ENCODE measurements at places on chromosomes 12 and 14.

DNA sequence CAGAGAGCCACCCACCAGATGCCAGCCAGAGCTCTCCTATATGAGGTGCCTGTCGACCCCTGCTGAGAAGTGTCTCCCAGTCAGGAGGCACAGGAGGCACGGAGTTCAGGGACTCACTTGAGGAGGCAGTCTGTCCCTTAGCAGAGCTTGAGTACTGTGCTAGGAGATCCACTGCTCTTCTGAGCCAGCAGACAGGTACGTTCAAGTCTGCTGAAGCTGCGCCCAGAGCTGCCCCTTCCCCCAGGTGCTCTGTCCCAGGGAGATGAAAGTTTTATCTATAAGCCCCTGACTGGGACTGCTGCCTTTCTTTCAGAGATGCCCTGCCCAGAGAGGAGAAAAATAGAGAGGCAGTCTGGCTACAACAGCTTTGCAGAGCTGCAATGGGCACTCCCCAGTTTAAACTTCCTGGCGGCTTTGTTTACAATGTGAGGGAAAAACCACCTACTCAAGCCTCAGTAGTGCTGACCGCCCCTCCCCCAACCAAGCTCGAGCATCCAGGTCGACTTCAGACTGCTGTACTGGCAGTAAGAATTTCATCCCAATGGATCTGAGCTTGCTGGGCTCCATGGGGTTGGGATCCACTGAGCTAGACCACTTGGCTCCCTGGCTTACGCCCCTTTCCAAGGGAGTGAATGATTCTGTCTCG, 146.7 kb upstream of the USP15 start:
- DNase-seq: no peak

DNA sequence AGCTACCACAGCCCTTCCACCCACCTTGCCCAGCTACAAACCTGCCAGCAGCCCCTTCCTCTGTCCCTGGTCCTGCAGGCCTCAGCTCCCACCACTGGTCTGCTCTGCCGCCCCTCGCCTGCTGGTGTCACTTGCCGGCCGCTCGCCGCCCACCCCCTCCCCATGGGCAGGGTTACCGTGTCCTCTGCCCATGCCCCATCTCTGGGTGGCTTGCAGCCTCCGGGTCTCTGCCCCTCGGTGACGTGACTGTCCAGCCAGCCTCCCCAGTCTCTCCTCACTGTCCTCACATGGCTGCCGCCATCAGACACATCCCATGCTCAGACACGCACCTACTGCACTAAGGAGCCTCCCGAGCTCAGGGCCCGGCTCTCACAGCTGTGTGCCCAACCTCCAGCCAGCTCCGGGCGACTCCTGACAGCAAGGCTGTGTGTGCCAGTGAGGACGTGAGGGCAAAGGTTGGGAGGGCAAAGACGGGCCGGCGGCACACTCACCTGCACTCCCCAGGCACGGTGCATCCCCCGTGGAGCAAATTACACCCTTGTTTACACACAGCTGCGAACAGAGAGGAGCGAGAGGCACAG, 13.4 kb downstream of the JAG2 start:
- no peak for DNase-seq

DNA sequence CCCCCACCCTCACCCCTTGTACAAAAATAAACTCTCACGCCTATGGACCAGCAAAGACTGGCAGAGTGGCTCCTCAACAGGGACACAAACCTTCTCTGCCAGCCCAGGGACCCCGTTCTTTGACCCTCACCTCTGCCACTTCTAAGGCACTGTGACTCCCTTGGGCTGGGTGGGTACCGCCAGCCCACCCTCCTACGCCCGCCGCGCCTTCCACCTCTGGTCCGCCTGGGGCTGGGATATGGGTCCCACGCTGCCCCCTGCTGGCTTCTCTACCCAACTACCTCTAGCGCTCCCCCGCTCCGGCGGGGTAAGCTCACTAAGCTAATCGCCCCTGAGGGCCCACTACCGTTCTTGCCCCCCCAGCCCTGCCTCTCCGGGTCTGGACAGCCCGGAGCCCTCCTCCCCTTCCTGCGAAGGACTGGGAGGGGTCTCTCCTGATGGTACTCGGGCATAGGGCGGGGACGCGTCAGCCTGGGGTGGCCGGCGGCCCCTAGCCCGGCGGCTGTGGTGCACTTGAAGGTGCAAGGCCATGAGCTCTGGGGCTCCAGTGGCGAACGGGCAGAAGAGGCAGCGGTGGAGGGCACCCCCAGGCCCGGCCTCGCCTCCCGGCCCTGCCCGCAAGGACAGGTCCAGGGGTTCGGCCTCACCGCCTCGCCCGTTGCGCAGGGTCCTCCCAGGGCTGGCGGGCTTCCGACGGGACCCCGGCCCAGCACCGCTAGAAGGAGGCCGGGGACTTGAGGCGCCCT, 8.1 kb downstream of the ZNF219 start:
- DNase-seq: no peak

GRCh38 chr14:72463291-72463866, 430.5 kb downstream of the DPF3 start:
- peak; percentile 59 for DNase-seq

DNA sequence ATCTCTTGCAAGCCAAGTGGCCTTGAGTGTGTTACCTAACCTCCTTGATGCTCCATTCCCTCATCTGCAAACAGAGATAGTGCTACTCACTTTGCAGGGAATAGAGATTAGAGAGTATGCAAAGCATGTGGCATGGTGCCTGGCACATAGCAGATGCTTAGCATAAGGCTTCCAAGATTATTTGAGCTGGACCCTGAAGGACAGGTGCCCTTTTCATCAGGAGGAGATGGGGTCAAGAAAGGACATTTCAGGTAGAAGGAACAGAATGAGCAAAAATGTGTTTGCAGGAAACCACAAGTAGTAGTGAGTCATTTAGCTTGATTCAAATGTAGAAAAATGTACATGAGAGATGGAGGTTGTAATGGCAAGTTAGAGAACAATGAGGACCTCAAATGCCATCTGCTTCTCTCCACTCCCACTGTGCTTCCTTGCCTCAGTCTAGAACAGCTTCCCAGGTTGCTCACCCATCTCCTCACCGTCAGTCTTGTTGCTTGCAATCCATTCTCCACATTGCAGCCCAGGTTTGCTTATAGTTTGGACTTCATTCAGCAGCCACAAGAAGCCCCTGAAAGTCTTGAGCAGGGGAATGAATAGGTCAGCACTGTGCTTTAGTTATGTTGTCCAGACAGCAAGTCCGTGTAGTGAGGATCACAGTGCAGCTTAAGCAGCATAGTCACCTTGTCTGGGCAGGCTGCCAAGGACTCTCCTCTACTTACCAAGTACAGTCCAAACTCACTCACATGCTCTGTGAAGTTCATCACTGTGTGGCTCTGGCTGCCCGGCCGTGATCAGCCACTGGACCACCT, 536.3 kb upstream of the CCDC196 start:
- DNase-seq: peak; percentile 9

GRCh38 chr12:45168976-45169375, 46.9 kb upstream of the ANO6 start:
- no peak for DNase-seq

DNA sequence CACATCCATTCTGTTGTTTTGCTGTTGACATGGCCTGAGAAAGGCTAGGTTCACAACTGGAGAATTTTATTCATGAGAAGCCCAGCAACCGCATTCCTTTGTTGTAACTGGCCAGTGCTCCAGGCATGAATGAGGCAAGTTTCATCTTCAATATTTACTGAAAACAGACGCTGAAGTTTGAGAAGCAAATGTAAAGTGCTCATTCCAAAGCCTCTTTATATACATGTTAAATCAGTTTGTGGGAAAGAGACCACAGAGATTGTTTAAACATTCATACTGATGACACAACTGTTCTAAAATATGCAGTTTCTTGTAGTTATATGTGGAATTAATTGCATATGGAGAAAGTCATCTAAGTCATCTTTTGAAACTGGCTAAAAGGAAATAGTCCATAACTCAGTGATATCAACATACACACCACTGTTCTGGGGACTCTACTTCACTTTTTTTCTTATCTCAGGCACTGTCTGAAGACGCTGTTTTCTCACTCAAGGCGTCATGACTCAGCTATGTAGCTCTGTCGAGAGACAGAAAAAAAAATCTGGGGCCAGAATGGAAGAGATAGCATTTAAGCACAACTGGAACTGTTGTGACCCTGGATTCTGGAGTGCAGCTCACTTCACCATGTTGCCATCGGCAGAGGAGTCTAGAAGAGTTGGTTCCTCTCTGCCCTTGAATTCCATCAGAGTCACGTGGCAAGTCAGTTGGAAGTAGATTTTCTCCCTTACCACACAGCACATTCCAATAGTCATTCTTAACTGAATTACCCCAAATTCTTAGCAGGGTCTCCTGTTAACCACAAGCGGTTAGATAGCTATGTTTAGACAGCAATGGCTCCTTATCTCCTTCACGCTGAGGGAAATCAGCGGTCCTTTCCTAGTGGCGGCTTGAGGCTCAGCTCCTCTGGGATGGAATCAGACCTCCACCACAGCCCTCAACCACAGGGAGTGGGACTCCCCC, 258.4 kb upstream of the HMGA2 start:
- DNase-seq: peak; percentile 98

DNA sequence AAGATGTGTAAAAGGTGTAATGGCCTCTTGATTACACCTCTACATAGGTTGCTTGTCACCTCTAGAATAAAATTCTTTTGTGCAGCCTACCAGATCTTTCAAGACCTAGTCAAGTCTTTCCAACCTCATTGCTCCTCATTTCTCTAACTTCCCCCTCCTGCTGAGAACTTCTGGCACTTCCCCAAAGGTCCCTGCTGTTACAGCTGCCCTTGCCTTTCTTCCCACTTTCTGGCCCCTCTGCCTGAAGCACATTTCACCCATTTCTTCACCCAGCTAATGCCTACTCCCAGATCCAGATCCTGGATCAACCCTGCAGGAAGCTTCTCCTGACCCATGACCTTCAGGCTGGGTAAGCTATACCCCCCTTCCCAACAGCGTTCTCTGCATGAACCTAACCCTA, 1.5 kb downstream of the TSHR start:
- no peak for DNase-seq

DNA sequence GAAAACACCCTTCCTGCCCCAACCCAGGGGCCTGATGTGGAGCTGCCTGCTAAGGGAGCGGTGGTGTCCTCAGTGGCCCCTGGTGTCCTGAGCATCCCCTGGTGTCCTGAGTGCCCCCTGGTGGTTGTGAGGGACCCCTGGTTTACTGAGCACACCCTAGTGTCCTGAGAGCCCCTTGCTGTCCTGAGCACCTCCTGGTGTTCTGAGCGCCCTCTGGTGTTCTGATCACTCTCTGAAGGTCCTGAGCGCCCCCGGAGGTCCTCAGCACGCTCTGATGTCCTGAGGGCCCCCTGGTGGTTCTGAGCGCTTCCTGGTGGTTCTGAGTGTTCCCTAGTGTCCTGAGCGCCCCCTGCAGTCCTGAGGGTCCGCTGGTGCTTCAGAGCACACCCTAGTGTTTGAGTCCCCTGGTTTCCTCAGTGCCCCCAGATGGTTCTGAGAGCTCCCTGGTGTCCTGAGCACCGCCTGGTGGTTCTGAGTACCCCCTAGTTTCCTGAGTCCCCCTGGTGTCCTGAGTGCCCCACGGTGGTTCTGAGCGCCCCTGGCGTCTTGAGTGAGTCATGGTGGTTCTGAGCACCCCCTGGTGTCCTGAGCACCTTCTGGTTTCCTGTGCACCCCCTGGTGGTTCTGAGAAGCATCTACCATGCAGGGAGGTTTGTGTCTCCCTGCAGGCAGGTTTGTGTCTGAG, 1004.2 kb downstream of the TMEM121 start:
- DNase-seq: no peak

DNA sequence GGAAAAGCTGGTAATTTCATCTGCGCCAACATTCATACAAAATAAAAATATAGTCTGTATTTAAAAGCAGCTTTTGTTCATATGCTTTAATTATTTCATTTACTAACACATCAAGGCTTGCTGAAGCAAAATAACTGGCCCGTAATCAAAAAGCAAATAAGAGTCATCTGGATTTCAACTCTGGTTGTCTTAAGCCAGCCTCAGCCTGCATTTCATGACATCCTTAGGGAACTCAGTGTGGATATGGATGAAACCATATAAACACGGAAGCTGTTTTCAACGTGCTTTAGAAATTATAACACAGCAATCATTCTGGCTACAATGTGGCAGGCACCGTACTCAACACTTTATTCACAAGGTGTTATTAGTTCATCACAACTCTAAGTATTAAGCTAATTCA, 852 bp downstream of the COX16 start:
- DNase-seq: peak; percentile 11

- no peak for DNase-seq
These were observed 152.2 kb upstream of the RASSF8 start for GRCh38 chr12:25806271-25806670.

- no peak for DNase-seq
These were observed 1.9 kb downstream of the TMEM263 start for GRCh38 chr12:106957583-106957982.

- peak; percentile 45 for DNase-seq
These were observed 469.8 kb upstream of the FLRT2 start for GRCh38 chr14:85060121-85060520.

GRCh38 chr12:120175062-120175461, 19.5 kb downstream of the GCN1 start:
- DNase-seq: no peak

DNA sequence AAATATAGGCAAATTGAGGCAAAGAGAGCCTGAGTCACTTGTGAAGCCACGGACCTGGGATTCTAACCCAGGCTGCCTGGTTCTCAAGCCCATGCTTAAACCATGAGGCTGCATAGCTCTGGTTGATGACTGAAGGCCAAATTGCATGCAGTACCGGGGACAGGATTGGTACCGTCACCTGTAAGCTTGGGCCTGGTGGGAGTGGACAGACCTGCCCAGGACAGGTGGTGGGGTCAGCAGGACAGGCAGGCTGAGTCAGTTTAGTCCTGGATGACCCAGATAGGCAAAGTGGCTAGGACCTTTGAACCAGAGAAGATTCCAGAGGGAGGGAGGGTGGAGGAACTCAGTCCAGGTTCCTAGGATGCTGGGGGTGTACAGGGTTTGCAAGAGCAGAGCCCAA, 25.8 kb downstream of the RIN3 start:
- DNase-seq: no peak

DNA sequence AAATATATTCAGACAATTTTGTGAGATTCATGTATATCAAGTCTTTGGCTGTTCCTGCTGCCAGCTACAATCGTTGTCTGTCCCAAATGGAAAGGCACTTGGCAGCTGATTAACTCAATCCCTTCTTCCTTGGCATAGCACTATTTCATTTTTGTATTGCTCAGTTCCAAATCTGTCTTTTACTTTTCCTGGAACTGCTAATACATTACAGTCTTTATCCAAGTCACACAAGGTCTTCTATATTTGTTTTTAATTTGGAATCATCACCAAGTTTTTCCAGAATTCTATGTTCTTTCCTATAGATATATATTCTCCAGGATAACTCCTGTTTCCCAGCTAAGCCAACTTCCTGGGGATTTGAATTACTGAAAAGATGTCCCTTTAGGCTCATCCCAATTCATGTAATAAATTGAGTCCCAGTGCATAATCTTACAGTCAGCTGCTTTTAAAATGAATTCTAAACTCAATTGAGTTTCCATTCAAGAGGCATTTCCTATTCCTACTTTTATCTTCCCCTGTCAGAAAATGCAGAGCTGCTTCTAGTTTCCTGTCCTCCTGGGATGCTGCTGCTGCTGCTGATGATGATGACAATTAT, 45.9 kb downstream of the DYRK2 start:
- DNase-seq: no peak

Data from fibroblast of skin of back (primary cell).